ENCODE measurements at places on chromosomes 1 and 21.
A peak's percentile ranks its signal among the peaks of the same experiment; 100 is the strongest.

GRCh38 chr1:32651461-32652073, 559 bp downstream of the RBBP4 start:
- no peak for DNase-seq

DNA sequence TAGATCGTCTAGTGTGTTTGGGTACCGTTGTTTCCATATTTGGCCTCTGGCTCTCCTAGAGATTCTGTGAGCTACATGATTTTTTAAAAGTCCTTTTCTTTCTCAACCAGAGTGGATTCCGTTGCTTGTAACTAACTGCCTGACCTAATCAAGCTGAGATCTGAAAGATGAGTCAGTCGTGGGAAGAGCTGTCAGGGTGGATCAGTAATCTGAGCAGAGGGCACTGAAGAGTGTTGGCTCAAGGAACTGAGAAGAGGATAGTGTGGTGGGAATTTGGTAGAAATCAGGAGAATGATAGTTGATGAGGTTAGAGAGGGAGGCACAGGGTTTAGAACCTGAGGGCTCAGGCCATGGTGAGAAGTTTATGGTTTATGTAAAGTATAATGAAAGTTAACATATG, 52.2 kb downstream of the TRAF5 start:
- no peak for DNase-seq

GRCh38 chr1:96464066-96464465, 257.5 kb upstream of the PTBP2 start:
- DNase-seq, result no peak

GRCh38 chr1:104765085-104765484, 1015.4 kb downstream of the AMY1C start:
- no peak for DNase-seq

- no peak for DNase-seq
These were observed 199.6 kb downstream of the DPYD start for GRCh38 chr1:97721221-97721620.

- DNase-seq, result no peak
These were observed 35.0 kb downstream of the HSD3B2 start for GRCh38 chr1:119449971-119450370.

GRCh38 chr1:22633697-22634463, 2.5 kb upstream of the C1QA start:
- no peak for DNase-seq

GRCh38 chr21:36321325-36322082, 1.5 kb downstream of the MORC3 start:
- DNase-seq, result no peak

DNA sequence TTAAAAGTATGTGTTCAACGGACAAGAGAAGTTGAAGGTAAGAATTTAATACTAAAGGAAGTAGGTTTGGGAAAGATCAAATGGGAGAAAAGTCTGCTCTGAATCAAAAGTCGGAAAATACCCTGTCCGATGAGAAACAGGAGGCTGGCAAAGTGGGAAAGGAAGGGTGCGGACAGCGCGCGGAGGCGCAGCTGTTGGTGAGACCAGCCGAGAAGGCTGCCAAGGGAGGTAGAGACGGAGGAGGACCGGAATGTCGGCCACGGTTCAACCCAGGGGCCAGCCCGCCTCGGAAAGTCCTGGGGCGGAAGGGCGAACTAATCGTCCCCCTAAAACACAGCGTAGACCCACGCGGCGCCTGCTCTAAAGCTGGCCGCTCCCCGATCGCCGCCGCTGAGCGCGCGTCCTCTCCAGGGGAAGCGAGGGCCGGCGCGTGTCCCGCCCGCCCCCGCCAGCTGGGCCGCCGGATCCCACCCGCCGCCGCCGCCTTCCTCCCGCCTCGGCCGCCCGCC, 639 bp upstream of the SPATA1 start:
- DNase-seq, result no peak

- DNase-seq, result no peak
These were observed 18.4 kb downstream of the DYNLT5 start for GRCh38 chr1:66770694-66771093.

GRCh38 chr1:109771712-109772657, 8.3 kb upstream of the EPS8L3 start:
- no peak for DNase-seq

DNA sequence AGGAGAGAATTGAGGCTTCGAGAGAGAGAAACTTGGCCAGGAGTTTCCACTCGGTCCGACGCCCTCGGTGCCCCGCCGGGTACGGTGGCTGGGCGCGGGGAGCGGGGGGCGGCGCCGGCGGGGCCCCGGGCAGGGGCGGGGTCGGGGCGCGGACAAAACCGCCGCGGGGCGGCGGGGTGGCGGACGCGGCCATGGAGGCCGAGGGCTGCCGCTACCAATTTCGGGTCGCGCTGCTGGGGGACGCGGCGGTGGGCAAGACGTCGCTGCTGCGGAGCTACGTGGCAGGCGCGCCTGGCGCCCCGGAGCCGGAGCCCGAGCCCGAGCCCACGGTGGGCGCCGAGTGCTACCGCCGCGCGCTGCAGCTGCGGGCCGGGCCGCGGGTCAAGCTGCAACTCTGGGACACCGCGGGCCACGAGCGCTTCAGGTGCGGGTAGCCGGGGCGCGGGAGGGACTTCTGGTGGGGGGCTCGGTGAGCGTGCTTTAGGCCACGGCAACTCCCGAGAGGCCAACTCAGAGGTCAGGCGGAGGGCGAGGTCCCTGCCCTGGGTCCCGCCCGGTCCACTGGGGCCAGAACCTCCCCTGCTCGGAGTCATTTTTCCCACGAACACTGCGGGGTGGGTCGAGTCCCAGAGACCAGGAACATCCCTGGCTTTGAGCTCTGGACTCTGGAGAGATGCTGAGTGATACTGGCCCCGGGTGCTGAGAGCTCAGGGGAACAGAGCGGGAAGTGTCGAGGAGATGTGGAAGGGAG, 431 bp downstream of the RAB42 start:
- DNase-seq, result peak; percentile 38

GRCh38 chr1:236320214-236320613, 38.5 kb upstream of the ERO1B start:
- no peak for DNase-seq

GRCh38 chr1:28507646-28508434, 2.0 kb downstream of the RCC1 start:
- no peak for DNase-seq

GRCh38 chr1:119366424-119366823, 2.2 kb upstream of the HAO2 start:
- no peak for DNase-seq

DNA sequence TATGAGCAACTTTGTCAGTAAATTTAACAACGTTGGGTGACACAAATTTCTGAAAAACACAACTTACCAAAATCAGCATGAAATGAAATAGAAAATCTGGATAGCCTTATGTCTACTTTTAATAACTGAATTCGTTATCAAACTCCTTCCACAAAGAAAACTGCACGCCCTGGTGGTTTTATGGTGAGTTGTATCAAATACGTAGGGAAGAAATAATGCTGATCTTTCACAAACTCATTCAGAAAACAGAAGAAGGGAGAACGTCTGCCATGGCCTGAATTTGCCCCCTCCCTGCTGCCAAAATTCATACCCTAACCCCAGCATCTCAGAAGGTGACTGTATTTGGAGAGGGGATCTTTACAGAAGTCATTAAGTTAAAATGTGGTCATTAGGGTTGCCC, 50.0 kb upstream of the COL18A1 start:
- DNase-seq, result no peak

DNA sequence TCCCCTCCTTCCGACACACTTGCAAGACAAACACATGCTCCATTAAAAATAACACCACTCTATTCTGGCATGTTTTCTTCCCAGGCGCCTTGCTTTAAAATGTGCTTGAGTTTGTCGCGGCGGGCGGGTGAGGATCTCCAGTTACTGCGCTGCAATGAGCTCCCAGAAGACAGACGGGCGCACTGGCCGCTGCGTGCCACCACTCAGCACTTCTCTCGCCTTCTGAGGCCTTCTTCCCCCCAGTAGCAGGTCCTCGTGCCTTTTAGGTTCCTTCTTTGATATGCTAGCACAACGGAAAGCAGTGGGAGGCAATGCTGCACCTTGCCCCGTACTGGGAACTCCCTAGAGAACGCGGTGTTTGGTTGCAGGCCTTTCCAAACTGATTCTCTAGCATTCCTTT, 279.5 kb upstream of the NR5A2 start:
- no peak for DNase-seq

DNA sequence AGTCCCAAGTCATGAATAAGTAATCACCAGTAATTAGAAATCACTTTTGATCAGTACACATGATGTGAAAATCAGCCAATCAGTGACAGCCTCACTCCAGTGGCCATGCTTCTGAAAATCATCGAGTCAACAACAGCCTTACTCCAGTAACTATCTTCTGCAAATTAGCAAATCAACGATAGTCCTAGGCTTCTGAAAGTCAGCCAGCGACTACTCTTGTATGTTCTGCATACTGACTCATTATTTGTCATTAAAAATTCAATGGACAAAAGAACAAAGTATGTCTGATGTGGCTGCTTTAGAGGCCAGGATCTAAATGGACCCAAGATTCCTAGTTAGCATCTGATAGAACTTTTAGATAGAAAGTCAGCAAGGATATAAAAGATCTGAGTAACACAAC, 102.5 kb downstream of the GPR52 start:
- no peak for DNase-seq

GRCh38 chr1:23619299-23620188, 60.2 kb upstream of the ID3 start:
- DNase-seq, result no peak

DNA sequence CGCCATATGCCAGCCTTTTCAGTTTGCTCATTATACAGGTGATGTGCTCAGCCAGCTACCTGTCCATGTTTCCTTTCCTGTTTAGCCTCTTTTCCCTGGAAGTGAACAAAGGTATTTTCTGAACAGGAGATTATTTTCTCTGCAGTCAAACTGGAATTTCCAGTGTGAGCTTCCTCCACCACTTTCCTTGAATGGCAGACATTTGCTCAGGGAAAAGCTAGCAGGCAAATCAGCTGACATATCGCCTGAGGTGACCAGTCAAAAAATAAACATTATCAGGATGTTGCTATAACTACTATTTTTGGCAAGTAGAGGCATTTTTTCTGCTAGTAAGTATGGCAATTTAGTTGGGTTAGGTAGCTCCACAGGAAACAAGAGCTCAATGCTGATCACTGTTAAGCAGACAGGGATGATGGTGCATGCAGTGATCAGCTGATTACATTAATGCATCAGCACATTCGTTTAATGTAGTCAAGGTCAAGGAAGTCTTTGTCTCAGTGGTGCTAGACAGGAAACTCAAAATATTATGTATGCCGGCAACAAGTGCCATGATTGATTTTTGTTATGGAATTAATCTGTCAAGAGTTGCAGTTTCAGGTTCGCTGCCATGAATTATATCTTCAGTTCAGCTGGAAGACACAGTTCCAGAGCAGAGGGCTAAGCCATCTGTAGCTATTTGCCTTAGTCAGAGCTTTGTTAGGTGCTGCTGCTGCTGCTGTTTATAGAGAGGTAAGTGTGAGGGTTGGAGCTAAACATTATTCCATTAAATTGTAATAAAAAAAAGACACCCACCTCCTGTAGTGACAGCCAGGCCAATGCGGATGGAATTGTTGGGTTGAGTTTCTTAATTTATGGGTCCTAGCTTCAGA, 179.7 kb upstream of the ST6GALNAC5 start:
- no peak for DNase-seq

- DNase-seq, result no peak
These were observed 220.1 kb downstream of the SLC45A1 start for GRCh38 chr1:8537991-8538390.

- DNase-seq, result no peak
These were observed 64.8 kb upstream of the PPM1J start for GRCh38 chr1:112779665-112780526.

GRCh38 chr1:58785442-58786058, 1.7 kb upstream of the JUN start:
- no peak for DNase-seq

GRCh38 chr1:77874804-77875445, 13.5 kb upstream of the NEXN start:
- no peak for DNase-seq

GRCh38 chr1:152426731-152427130, 12.7 kb upstream of the CRNN start:
- DNase-seq, result no peak

- no peak for DNase-seq
These were observed 35.8 kb downstream of the PLEKHA6 start for GRCh38 chr1:204323887-204324286.

- no peak for DNase-seq
These were observed 160.8 kb upstream of the SGIP1 start for GRCh38 chr1:66373157-66373591.

- DNase-seq, result no peak
These were observed 99.9 kb downstream of the C1orf94 start for GRCh38 chr1:34276606-34277005.

DNA sequence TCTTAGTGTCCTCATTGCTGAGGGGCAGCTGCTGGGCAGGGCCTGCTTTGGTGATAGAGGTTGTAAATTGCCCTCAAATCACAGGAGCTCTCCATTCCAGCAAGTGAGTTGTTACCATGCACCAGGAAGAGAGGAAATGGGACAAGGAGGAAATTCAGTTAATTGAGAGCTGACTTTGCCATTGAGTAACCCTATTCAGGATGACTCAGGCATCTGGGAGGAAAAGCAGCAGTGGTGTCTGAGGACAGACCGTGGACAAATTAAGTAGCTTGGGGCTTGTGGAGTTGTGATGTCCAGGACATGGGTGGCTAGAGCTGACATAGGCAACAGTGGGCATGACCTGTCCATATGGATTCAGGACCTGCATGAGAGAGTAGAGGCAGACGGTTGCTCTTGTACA, 5.9 kb downstream of the ARHGEF10L start:
- DNase-seq, result no peak

DNA sequence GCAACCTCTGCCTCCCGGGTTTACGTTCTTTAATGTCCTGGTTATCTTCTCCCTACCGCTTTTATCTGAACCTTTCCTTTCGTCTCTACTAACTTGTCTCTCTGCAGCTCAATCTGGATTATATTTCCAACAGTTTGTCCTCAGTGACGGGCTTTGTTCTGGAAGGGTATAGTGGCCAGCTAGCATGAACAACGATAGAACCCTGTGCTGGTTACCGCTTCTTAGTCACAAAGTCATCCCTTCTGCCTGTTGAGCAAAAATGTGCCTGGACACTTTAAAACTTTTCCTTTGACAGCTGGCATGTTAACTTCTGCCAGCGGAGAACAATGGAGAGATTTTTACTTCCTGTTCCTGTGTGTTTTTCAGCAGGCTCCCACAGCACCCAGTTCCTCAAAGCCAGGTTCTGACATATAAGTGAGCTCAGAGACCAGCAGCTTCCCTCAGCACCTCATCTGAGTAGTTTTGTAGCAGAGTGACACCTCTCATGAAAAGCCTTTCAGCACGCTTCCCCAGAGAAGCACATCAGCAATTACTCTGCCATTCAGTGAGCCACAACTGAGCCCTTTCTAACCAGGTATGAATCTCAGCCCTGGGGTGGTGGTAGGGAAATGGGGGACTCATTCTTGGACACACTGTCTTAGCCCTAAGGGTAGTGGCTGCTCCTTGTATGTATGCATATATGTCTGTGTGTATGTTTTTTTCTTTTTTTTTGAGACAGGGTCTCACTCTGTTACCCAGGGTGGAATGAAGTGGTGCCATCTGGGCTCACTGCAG, 23.6 kb upstream of the CCDC17 start:
- DNase-seq, result no peak

DNA sequence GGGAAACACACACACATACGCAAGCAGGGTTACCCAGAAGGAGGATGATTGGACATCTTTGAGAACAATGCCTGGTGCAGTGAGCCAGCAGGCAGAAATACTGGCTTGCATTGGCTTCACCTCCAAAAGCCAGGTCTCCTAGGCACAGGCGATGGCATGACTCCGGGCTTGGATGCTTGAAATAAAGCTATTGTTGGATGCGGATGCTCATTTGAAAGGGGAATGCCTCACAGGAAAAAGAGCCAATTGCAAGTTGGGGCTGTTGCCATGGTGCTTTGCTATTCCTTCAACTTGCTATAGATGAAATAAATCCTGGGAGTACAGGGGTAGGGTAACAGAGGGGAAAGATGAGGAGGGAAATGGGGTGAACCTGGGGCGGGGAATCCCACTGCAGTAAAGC, 180.7 kb upstream of the SGIP1 start:
- DNase-seq, result no peak
